ENCODE measurements at places on chromosomes 2 and 18.

DNA sequence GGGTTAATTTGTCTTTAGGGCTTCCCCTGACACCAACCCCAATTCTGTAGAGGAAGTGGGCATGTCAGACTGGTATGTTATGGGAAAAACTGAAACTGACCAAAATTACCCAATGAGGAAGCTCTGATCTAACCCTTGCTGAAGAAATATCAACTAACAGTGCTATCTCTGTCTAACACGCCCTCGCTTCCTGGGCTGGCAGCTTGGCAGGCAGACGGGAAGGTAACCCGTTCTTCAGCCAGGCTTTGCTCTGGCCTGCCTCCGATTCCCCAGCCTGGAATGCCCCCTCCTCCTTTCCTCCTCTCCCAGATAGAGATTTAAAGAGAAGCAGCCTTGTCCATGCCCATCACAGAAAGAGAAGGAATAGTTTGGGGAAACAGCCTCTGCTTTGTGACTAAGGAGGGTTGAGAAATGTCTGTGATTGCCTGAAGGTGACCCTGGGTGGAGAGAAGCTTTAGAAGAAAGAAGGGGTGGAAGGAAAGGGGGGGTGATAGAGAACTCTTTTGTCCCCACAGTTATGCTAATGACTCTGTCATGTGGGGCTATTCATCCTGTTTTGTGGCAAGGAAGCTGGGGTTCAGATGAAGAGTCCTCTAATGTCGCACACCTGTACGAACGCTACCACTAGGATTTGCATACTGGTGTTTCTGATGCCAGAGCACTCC is 15.4 kb downstream of the HK2 start:
- no peak for DNase-seq

DNA sequence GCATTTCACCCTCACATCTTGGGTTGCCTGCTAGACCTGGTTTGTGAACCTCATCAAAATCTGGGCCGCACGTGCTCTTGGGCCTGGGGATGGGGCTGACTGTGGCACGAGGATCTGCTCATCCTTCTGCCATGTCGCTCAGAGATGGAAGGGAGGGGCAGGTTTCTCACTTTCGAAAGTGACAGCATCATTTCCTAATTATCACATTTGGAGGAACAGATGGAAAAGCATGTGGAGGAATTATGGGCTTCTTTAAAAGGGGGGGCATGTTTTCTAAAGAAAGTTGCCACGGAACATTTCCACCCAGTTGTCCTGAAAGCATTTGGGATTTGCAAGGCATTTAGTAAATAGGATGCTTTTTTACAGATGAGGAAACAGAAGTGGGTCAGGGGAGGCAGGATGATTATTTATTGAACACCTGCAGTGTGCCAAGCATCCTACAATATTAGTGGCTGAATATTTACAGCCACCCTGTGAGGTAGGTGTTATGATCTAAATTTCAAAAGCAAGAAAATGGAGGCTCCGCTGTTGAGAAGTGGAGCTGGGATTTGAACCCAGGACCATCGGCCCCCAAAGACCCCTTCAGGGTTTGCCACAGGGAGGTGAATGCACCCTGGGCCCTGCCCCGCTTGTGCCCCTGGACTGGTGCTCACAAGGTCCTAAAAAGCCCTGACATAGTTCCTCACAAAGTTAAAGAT is 104.2 kb upstream of the MYCN start:
- no peak for DNase-seq

DNA sequence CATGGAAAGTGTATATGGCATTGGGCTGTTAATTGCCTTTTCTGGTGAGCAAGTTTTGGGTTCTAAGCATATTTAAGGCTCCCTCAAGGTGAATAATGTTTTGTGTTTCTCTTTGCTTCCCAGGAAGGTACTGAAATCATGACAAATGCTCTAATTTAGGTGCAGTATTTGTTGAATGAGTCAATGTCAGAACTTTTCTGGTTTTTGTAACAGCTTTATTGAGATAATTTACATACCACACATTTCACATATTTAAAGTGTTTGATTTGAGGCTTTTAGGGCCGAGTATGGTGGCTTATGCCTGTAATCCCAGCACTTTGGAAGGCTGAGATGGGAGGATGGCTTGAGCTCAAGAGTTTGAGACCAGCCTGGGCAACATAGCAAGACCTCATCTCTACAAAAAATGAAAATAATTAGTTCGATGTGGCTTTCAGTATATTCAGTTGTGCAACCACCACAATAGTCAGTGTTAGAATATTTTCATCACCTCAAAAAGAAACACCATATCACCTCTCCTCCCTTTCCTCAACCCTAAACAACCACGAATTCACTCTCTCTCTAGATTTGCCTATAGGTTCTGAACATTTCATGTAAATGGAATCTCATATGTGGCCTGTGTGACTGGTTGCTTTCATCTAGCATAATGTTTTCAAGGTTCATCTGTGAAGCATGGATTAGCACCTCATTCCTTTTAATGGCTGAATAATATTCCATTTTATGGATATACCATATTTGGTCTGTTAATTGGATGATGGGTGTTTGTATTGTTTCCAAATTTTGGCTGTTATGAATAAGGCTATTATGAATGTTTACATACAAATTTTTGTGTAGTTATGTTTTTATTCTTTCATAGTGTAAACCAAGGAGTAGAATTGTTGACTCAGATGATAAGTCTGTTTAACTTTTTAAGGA is 54.9 kb downstream of the MGAT5 start:
- no peak for DNase-seq

DNA sequence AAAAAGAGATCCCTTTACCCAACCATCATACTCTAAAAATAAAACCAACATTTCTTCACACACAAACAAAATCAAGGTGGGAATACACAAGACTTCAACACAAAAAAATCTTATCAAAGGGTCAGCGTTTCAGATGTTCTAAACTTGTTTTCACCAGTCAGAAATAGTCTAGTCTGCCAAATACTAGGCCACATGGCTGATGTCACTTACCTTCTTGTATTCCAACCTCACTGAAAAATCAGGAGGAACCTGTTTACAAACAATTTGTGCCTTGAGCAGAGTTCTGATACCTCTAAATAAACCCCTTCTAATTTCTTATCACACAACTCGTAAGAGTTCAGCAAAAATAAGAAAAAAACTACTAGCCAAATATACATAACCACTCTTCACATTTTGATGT is 20.1 kb downstream of the FEZ2 start:
- DNase-seq, result no peak

DNA sequence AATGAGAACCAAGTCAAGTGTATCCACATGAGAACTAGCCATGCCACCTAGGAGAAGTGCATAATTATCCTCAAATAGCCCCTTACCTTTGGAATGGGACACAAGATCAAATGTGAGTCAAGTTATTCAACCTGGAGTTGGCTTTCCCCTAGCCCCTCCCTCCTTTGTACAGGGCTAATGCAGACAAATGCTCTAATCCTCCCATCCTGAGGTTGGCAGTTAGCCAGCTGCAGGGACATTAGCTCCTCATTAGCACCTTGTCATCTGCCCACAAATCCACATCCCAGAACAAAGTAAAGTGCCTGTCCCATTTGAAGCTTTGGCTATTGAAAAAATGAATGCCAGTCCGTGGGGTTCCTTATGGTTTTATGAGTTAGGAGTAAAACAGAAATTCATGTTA is 294.1 kb upstream of the FANCL start:
- DNase-seq, result no peak

DNA sequence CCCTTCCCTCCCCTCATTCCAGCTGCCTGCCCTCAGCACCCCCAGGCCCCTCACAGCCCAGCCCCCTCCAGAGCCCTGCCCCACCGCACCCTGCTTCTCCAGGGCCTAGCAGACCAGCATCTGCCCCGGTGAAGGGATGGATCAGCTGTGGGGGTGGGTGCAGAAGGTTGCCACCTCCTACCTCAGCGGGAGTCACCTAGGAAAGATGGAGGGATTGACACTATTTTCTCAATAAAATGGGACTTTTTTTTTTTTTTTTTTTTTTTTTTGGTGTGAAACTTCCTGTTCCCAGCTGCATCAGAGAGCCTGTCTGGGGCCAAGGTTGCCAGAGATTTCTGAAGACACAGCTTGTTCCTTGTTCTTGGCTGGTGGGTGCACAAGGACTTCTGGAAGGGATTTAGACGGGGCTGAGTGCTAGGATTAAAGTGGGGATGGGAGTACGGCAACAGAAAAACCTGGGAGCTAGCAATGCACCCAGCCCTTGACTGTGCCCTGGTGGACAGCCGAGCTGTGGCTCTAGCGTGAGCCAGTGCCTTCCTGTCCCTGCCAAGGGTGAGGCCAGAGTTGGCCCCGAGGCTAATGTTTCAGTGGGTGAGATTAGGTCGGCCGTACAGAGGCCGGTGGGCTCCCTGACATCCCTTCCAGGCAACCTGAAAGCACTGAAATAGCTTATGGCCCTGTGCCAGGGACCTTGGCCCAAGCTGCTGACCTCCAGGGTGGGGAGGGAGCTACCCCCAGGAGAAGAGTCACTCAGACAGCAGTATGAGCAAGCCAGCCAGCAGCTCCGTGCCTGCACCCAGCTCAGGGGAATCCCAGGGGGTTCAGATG is 4.6 kb downstream of the B3GNT7 start:
- DNase-seq, result no peak

GRCh38 chr2:29123617-29124349 is 8.6 kb downstream of the CLIP4 start:
- DNase-seq, result no peak

DNA sequence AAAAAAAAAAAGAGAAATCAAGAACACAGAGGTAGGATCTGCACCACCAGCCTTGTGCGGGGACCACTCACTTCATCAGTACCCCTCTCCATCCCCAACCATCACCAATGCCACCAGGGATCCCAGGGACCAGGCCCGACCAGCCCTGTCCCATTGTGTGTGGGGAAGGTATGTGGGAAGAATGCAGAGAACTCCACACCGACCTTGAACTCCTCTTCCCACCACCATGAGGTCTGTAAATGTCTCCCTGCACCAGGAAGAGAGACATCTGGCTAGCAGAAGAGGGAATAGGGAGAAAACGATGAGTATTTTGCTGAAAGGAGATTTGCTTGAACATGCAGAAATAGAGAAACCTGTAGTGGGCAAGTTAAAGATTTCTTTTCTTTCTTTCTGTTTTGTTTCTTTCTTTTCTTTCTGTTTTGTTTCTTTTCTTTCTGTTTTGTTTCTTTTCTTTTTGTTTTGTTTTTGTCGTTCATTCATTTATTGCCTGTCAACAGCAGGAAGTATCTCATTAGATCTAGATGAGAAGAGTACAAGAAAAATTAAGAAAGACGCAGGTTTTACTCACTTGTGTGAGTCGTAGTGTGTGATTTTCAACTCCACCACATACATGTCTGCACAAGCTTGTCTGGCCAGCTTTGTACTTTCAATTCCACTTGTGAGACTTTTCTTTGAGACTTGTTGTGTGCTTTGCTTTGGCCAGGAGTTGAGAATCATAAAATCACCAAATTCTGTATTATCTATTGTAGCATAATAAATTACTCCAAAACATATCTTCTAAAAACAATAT is 179.8 kb upstream of the HAAO start:
- no peak for DNase-seq

DNA sequence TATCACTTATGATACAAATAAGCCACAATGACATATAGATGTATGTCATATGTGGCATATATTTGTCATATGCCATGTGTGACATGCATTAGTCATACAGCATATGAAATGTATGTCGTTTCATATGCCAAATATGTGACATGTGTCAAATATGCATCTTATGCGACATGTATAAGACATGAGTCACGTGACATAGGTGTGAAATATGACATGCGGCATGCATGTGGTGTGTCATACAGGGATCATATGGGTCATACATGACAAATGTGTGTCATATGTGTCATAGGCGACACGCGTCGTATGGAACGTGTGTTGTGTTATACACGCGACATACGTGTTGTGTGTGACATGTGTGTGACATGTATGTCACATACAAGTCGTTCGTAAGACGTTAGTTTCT is 2154.0 kb upstream of the PIK3C3 start:
- no peak for DNase-seq

- no peak for DNase-seq
These were observed 54.2 kb upstream of the FRZB start for GRCh38 chr2:182920631-182921056.

GRCh38 chr18:3513481-3513880 is 63.5 kb downstream of the TGIF1 start:
- no peak for DNase-seq

- DNase-seq, result no peak
These were observed 66.5 kb downstream of the ABI2 start for GRCh38 chr2:203394519-203395227.

DNA sequence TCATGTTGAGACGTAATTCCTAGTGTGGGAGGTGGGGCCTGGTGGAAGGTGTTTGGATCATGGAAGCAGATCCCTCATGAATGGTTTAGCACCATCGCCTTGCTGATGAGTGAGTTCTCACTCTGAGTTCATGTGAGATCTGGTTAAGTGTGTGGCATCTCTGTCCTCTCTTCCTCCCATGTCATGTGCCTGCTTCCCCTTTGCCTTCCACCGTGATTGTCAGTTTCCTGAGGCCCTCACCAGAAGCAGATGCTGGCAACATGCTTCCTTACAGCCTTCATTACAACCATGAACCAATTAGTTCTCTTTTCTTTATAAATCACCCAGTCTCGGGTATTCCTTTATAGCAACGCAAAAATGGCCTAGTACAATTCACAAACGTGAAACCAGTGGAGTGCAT is 14.6 kb upstream of the MCM6 start:
- DNase-seq, result no peak

- no peak for DNase-seq
These were observed 33.8 kb upstream of the ACYP2 start for GRCh38 chr2:54081574-54081973.

DNA sequence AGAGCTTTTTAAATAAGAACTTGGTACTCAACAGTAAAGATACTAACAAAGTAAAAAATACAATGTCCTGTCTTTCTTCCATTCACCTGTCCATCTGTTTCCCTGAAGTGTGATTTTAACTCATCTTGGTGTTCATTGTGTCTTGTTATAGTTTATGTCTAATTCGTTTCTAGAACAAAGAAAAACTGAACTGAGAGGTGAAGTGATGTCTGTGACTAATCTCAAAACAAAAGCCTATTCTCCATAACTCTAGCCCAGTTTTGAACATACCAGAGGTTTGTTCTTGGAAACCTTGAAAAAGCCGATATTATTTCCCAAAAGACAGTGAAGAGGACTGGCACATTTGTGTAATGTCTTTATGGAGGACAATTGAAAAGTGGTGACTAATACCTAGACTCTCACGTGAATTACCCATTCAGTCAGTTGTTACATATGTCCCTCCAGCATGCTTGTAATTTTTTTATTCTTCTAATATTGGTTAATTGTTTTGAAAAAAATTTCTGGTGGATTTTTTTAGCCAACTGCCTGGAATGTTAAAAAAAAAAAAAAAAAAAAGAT is 725.8 kb downstream of the SATB2 start:
- DNase-seq, result no peak

DNA sequence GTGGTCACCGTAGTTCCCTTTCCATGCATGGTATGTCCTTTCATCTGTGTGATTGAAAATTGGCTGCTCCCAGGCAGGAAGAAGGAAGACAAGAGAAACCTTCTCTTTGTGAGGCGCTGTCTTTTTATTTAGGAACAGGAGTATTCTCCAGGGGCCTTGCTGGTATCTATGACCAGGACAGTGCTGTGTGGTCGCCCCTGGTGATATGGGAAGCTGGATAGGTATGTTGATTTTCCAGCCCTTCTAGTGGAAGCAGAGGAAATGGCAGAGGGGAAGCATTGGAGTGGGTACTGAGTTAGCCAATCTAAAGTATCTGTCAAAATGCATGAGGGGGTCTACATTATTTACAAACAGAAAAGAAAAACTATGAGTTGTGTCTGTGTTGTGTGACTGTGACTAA is 226.6 kb downstream of the MTX2 start:
- DNase-seq, result no peak

GRCh38 chr2:237898057-237898414 is 38.6 kb downstream of the RAMP1 start:
- DNase-seq, result no peak

- DNase-seq, result no peak
These were observed 568.9 kb upstream of the ACVR2A start for GRCh38 chr2:147275943-147276342.

GRCh38 chr2:235390108-235390815 is 103.6 kb upstream of the AGAP1 start:
- no peak for DNase-seq

Measured in stimulated activated CD4-positive, alpha-beta T cell treated with anti-CD3 and anti-CD28 coated beads, Interleukin-1b, Interleukin-23, amount 100 ng/mL, for 1 hour (primary cell).